ENCODE measurements at places on chromosomes 16 and 17.

- DNase-seq, result no peak
These were observed 7.2 kb upstream of the KRTAP4-7 start for GRCh38 chr17:41076788-41077187.

DNA sequence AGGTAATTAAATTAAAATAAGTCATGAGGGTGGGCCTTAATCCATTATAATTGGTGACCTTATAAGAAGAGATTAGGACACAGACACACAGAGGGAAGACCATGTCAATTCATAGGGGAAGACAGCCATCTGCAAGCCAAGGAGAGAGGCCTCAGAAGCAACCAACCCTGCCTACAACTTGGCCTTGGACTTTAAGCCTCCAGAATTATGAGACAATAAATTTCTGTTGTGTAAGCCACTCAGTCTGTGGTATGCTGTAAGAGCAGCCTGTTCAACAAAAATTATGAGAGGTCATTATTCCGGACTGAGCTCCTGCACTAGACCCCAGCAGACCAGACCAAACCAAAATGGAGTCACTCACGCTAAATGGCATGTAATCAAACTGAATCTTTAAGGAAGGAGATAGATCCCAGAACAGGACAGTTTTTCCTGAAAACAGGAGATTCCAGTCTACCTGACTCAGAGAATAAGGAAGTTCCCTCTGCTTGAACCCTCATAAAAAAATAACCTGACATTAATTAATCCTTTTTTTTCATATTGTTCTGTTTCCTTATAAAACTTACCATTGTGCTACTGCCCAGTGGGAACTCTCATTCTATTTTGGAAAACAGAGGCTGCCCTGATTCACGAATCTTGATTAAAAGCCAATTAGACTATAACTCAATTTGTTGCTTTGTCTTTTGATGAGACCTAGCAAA lies 74.3 kb downstream of the DNAH3 start:
- DNase-seq, result no peak

DNA sequence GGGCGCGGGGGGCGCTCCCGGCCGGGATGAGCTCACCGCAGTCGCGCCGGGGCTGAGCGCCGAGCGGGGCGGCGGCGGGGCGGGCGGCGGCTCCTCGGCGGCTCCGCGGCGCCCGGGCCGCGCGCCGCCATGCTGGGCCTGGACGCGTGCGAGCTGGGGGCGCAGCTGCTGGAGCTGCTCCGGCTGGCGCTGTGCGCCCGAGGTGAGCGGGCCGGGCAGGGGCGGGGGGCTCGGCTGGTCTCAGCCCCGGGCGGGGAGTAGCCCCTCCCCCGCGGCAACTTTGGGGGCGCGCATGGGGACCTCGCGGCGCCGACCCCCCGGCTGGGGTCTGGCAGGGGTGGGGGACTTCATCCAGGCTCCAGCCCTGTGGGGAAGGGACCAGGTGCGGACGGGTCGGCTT lies at the start of gene ARHGDIG:
TSS of gene ARHGDIG (plus strand) at position 40 of the 400 bp plus-strand sequence. CDS start at position 130, 90 bp downstream.
- no peak for DNase-seq

- DNase-seq, result no peak
These were observed 12.6 kb upstream of the BCAR1 start for GRCh38 chr16:75263963-75264445.

DNA sequence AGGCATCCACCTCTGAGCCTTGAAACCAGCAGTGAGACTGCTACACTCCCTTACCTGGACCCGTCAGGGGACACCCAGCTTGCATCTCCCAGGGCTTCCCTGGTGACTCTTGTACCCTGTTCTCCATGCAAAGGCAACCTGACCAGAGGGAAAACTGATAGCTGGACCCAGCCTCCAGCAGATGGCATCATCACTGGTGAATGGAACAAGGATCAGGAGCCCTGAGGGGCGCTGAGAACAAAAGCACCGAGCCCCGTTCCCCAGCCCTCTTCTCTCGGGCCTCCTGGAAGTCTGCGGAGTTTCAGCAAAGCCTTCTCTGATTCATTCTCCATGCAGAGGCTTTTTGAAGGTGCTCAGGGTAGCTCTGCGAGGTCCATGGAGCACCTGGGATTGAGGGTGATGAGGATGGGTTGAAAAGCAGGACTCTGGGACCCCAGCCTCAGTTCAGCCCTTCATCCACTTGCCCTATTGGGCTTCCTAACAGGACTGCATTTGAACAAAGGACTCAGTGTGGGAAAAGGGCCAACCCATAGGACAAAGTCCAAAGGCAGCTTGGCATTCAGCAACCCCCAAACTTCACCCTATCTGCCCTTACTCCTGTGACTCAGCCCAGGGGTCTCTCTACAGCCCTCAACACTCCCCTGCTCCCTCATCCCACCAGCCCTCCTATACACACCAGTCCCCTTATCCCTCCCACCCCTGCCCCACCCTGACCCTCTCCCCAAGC lies 45.0 kb upstream of the LHX1 start:
- no peak for DNase-seq

DNA sequence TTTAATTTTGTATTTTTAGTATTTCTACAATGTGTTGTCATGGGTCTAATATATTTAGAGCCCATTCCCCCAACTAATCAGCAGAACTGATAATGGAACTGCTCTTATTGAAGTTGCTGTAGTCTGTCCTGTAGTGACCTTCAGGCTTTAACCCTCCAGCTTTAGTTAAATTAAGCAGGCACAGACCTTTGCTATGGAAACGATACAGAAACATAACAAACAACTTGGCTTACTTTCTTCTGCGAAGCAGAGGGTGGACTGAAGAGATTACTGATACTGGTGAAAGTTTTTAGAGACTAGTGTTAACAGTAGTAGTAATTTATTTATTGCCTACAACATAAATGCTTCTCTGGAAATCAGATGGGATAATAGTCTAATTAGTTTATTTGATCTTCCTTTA lies 61.4 kb downstream of the NFATC3 start:
- DNase-seq, result no peak

GRCh38 chr17:74415608-74416396 lies 16.1 kb upstream of the GPRC5C start:
- DNase-seq, result no peak

- DNase-seq, result no peak
These were observed 12.4 kb downstream of the RAB5C start for GRCh38 chr17:42142371-42142896.

DNA sequence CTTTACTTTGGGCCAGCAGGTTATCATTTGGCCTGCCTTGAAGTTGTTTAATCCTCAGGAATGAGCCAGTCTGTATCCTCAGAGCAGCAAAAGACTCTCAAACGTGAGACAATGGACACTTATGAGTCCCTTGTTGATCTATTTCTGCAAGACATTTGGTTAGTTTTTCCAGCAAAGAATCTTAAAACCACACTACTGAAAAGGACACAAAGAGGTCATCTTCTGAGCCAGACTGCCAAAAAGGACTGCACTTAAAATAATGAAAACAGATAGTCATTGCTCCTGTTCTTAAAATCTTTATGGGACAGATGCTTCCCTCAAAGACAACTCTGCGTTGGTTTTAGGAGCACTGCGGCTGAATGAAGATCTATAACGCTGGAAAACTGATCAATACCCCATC lies 205.7 kb upstream of the PSMD7 start:
- no peak for DNase-seq

GRCh38 chr16:79805621-79806020 lies 205.1 kb upstream of the MAF start:
- DNase-seq, result no peak

GRCh38 chr16:74657870-74658642 lies 8.6 kb downstream of the RFWD3 start:
- DNase-seq, result no peak

DNA sequence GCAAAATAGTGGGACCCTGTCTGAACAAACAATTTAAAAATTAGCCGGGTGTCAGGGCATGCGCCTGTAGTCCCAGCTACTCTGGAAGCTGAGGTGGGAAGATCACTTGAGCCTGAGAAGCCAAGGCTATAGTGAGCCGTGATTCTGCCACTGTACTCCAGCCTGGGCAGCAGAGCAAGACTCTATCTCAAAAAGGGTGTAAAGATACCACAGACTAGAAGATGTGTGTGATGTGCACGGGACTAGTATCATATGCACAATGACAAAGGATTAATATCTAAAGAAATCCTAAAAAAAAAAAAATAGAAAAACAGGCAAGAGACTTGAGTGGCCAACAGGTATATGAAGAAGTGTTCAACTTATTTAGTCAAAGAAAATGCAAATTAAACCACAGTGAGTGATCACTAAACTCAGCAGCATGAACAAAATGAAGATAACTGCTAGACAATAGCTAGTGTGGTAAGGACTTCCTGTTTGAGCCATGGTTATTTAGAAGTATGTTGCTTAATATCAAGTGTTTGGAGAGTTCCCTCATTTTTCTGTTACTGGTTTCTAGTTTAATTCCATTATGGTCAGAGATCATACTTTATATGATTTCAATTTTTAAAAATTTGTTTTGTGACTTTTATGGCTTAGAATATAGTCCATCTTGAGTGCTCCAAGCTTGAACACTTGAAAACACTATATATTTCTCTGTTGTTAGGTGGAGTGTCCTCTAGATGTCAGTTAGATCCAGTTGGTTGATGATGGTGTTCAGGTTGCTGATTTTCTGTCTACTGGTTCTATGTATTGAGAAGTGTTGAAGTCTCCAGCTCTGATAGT lies 14.7 kb upstream of the SLX4 start:
- no peak for DNase-seq

GRCh38 chr16:75225678-75226515 lies 7.1 kb downstream of the CTRB1 start:
- DNase-seq, result no peak

DNA sequence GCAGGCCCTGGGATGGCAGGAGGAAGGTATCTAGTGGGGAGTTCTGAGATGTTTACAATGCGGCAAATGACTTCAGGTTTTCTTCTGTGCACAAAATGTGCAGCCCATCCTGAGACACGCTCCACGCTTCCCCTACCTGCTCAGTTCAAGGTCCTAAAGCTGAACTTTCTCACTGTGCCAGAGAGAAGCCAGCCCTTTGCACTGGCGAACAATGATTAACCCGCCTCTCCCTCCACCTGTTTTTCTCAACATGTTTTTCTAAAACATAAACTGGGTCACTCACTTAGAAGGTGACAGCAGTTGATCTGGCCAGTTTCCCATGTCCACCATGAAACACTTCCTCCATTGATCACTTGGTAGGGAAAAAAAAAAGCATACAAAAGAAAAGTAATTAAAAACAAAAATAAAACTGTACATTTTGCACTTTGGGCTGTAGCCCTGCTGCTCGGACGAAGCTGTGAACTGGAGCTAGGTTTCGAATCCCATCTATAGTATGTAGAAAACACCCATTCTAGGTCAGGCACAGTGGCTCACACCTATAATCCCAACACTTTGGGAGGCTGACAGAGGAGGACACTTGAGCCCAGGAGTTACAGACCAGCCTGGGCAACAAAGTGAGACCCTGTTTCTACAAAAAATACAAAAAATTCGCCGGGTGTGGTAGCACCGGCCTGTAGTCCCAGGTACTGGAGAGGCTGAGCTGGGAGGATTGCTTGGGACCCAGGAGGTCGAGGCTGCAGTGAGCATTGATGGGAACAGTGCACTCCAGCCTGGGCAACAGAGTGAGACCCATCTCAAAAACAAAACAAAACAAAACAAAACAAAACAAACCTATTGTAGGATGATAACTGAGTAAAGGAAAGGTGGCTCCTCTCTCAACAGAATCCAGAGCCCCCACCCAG lies 6.1 kb upstream of the G6PC1 start:
- DNase-seq, result no peak

- no peak for DNase-seq
These were observed 446.7 kb downstream of the HS3ST3B1 start for GRCh38 chr17:14747603-14747950.

DNA sequence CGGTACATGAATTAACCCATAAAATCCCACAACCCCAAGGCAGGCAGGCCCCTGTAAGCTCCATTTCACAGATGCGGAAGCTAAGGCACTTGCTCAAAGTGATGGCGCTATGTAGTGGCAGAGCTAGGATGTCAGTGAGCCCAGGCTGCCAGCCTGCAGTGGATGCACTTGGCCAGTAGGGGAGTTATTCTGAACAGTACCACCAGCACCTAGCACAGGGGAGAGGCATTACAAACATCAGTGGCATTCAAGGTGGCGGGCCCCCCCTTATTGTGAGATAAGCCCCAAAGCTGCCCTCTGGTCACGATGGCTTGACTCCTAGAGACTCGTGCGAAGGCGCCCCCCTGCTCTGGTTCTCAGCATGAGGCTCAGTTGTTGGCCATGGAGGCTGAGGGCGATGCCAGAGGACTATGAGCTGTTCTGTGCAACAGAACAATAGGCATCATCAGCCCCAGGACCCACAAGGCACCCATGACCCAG lies 33.8 kb downstream of the GTF3C1 start:
- no peak for DNase-seq

- DNase-seq, result no peak
These were observed 2.3 kb downstream of the SLC43A2 start for GRCh38 chr17:1626333-1626732.

DNA sequence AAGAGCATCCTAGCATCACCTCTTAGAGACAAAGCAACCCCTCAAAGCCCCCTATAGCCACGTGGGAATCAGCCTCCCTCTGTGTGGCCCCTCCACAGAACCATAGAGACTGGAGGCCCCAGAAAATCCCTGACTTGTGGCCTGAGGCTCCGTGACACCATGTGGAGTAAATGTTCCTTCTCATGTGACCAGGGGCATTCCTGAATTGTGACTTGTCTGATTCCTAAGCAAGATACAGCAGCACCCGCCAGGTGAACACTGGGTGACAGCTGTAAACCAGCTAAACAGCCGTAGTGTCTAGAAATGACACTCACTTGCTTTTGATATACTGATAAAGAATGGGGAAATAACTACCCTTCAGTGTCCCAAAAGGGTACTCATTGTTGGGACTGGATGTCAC lies 79.0 kb downstream of the DYNLRB2 start:
- no peak for DNase-seq

DNA sequence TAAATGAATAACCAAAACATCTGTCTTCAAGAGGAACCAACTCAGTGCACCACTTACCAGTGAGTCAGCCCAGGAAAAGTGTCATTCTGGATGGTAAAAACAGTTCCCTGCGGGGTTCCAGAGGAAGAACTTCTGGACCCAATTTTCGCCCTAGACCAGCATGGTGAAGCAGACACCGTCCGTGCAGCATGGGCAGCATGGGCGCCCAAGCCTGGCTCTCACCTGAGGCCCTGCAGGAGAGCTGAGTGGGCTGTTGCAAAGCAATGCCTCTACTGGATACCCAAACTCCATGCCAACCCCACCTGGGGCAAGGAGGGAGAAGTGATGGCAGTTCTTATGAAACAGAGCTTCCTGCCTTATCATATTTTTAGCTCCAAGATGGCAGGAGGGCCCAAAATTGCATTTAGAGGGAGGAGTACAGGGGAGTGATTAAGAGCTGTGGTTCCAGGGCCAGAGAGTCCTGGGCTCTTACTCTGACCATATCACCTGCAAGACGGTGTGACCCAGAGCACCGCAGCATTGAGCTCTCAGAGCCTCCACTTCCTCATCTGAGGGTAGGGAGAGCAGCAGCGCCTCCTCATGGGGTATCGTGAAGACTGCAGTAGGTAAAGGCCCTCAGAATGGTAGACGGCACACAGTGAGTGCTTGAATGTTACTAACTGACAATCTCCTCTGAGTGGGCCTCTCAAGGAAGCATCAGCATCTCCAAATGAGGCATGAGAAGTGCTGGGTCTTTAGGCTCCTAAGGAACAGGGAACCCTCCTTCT lies 16.6 kb upstream of the INPP5K start:
- DNase-seq, result no peak
